ENCODE measurements at places on chromosomes 2 and 18.
A peak's percentile ranks its signal among the peaks of the same experiment; 100 is the strongest.

DNA sequence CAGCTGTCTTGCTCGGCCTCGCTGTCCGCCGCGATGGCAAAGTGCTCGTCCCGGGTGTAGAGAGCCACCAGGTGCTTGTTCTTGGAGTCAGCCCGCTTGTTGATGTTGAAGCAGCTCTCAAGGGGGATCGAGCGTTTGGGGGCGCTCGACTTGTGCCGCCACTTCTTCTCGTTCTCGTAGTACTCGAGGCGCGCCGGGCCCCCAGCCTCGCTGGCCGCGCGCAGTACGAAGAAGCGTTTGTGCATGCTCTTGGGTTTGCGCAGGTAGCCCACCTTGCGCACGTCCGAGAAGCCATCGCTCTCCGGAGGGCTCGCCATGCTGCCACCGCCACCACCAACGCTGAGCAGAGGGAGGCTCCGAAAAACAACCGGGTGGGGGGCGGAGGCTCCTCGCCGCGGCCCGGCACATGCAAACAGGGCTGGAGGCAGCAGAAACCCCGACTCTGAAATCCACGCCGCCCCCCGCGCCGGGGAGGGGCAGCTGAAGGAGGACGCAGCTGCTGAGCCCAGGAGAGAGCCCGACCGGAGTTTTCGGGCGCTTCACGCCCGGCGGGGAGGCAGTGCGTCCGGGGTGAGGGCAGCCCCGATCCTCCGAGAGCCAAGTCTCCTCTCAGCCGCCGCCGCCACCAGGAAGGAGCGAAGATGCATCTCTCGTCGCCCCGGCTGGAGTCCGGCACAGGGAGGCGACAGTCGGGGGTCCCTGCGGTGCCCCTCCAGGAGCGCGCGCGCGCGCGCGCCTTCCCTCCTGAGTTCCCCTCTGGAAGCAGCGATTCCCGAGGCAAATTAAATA lies 1.0 kb downstream of the IRS1 start:
- DNase-seq, result no peak

GRCh38 chr2:210555555-210555954 lies 844 bp upstream of the CPS1 start:
- DNase-seq, result no peak

DNA sequence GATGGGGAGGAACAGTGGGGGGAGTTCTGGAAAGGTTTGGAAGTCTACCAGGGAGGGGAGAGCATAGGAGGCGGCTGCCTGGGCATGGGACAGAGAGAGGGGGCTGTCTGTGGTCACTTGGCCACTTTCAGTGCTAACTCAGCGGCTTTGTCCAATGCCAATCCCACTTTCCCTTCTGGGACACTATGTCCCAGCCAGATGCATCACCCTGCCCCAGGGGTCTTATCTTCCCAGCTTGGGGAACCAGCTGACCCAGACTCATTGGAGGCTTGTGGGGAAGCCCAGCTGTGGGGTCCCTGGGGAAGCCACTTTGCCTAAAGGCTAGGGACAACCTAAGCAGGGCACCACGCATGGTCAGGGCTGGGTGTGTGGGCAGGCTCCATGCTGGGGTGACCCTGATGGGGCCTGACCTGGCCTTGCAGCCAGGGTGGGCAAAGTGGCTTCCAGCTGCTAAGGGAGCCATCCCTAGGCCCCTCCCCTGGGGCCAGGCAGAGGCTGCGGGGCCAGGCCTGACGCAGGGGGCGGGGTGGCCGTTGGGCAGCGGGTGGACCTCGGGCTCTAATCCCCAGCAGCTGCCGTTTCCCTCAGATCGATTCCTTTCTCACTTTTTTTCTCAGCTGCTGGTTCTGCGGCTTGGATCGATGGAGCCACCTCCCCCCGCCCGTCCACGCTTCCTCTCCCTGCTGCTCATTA lies 1.6 kb upstream of the ASIC4 start:
- no peak for DNase-seq

- no peak for DNase-seq
Measured at GRCh38 chr2:205975082-205975949, 110.7 kb downstream of the INO80D start.

GRCh38 chr18:49905771-49906170 lies 92.4 kb upstream of the ACAA2 start:
- DNase-seq, result no peak

DNA sequence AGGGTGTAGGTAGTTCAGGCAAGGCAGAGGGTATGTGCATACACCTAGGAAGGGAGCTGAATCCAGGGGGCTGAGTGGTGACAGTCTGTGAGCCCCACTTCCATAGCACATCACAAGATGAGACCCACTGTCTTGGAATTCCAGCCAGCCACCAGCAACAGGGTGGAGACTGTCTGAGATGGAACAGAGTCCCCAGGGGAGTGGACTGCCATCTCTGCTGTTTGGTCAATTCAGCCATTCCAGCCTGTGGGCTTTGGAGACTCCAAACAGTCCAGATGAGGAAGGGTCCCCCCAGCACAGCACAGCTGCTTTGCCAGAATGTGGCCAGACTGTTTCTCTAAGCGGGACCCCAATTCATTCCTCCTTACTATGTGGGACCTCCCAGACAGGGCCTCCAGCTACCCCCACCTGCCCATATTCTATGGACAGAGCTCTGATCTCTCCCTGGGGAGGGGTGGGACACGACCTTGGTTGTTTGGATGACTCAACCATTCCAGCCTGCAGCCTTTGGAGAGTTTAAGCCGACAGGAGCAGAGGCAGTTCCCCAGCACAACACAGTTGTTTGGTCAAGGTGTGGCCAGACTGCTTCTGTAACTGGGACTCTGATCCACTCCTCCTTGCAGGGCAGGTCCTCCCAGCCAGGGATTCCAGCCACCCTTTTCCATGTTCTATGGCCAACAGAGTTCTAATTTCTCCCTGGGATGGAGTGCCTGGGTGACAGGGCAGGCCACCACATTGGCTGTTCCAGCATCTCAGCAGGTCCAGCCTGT lies 178.0 kb downstream of the RND3 start:
- no peak for DNase-seq

DNA sequence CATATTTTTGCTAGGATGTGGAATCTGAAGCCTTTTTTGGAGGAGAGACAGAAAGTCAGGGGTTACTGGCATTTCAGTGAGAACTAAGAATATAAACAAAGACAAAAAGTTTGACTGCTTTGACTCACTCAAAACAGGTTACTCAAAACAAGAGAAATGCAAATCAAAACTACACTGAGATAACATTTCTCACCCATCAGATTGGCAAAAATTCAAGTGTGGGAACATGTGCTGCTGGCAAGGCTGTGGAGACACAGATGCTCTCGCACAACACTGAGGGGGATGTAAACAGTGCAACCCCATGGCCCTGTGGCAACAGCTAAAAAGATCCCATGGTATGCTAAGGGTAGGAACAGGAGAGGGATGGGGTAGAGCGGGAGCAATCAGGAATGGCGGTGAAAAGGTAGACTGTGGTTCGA lies 86.6 kb downstream of the DTNB start:
- DNase-seq, result peak; percentile 20

DNA sequence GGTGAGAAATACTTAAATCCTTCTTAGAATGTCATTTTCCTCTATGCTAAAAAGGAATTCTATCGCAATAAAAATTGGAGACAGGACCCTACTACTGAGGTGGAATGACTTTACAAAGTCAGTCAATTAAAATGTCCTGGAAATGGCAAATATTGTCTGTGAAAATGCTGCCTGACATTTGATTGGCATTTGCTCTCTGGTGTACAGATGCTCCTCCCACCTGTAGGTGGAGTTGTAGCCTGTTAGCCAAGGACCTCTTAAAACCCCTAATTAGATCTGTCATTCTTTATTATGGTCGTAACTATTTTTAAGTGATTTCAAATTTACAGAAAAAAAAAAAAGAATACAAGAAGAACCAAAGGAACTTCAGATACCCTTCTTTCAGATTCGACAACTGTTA lies 393.1 kb upstream of the KLHL29 start:
- no peak for DNase-seq

DNA sequence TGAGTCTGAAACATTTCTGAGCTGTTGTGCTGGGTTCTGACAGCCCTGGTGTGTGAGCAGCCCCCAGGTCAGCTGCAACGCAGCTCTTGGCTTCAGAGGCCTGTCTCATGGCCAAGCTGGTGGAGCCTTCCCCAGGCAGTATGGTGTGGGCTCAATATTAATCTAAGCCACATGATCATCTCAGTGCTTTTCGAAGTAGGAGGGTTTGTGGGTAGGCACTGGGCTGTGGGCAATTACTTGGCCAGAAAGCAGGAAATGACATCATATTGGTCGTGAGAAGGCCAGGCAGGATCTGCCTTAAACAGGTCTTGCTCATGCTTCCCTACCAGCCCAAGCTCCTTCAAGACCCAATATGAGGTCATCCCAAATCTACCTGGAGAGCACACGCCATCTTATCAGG lies 26.9 kb downstream of the LOXHD1 start:
- DNase-seq, result no peak

DNA sequence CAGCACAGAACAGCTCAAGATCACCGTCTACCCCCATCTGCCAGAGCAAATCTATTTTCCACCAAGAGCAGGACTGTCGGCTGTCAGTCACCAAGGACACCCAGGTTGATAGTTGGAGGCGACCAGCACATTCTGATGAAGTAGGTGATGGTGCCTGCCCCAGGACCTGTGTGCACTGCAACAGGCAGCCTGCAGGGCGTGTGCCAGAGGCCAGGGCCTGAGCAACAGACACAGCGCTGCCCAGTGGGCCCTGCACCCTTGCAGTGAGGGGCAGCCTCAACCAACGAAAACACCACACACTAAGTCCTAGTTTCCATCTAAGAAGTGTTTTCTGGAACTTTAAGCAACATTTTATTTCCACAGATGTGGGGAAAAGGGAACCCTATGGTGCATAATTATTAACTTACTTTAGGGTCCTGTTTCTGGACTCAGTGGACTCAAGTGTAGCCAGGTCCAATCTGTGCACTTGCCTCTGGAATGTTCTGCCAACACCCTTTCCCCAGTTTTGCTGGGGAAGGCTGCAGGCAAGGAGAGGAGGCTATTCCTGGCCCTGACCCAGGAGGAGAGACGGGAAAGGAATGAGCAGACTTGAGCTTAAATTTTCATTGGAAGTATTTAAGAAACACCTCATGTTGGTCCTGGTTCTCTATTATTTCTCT lies 61.5 kb downstream of the ADNP2 start:
- no peak for DNase-seq

GRCh38 chr18:7730682-7731081 lies 163.6 kb downstream of the PTPRM start:
- DNase-seq, result no peak

DNA sequence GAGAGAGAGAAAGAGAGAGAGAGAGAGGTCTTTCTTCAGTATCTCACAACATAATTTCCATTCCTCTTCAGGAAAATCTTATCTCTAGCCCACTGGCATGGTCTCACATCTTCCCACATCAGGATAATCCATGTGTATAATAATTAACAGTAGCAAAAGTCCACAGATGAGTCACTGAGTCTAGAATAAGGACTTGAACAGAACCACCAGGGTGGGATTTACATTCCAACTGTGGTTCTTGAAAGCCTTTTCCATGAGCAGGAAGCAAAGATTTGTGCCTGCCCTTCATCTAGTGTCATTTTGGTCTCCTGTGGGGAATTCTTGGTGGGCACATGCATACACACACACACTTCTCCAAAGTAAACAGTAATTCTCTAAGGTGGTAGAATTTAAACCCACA lies 107.1 kb upstream of the TCF4 start:
- no peak for DNase-seq

DNA sequence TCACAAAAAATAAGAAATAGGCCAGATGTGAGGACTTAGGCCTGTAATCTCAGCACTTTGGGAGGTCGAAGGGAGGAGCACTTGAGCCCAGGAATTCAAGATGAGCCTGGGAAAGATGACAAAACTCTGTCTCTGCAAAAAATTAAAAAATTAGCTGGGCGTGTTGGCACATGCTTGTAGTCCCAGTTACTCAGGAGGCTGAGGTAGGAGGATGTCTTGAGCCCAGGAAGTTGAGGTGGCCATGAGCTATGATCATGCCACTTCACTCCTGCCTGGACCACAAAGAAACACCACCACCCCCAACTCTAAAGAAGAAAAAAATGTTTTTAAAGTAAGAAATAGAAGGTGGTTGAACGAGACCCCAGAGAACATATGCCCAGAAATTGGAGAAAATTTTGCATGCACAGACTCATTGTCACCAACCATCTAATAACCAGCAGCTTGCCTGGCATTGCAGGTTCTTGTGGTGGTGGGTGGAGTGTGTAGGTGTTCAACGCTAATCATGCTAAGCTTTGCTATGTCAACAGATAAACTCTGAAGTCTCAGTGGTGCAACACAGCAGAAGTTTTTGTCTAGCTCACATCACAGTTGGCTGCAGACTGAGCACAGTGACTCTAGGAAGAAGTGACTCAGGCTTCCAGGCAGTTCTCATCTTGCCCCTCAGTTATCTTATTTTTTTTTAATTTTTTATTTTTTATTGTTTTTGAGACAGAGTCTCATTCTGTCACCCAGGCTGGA lies 18.6 kb downstream of the ARL4C start:
- no peak for DNase-seq

DNA sequence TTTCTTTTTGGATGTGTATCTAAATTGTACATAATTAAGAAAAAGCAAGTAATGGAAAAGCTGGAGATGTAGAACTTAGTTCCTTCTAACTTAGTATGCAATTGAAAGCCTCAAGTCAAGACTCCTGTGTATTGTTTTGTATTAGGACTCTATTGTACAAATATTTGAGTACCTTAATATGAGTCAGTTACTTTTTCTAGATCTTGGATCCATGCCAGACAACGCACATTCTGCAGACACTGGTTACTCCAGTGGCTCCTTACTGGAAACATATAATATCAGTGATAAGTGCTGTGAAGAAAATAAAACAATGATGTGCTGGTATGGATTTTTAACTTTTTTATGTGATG lies 1.5 kb downstream of the SLC39A10 start:
- DNase-seq, result no peak

GRCh38 chr18:9280849-9281248 lies 53.7 kb upstream of the TWSG1 start:
- DNase-seq, result no peak

GRCh38 chr2:101474731-101475384 lies at the start of gene RFX8:
Gene RFX8 (minus strand): TSS chr2:101475112. CDS start chr2:101466848, 8,264 bp downstream.
- DNase-seq, result peak; percentile 60

- DNase-seq, result no peak
Measured at GRCh38 chr2:202848813-202849212, 22.8 kb downstream of the ICA1L start.

DNA sequence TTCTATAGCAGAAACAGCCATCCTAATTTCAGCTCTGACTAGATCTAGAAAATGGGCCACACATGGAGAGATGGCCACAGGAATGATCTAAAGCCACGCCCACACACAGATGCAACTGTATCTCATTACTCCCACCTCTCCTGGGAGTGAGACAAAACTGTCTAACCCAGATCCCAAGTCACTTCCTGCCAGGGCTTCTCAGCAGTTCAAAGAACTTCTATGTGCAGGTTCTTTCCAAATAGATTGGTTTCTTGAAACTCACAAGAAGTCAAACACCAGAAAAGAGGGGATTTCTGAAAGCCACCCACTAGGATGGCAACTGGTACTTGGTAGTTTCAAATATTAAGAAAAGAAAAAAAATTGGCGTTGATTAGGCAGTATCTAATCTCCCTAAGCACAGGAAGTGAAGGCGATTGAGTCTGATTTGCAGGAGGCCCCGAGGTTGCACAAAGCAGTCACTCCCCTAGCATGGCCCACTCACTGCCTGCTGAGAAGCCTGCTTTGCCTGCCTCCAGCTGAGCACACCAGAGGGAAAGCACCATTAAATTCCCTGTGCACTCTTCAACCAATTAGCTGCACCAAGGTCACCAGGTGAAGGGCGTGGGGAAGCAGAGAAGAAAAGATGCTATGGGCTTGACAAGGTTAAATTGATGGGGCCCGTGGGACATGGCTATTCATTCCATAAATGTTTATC lies 51.1 kb downstream of the PAPOLG start:
- peak; percentile 56 for DNase-seq
